ENCODE measurements at places on chromosomes 16 and 17.

- no peak for DNase-seq
Observed at GRCh38 chr17:2057175-2057759, 2.4 kb downstream of the HIC1 start.

DNA sequence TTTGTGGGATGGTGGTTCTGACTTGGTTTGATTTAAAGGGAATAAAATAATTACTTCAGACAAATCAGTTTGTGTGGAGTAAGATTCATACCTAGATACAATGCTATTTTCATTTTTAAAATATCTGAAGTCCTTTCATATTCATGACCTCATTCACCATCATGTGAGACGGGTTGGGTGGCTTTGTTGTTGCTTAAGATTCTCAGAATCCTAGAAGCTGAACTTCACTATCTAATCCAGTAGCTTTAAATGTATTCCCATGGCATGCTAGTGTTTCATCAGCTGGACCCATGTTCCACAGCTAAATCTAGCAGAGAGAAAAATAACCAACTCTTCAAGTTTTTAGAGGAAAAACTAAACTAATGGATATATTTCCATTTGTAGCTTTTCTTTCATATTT, 2.7 kb upstream of the AMFR start:
- no peak for DNase-seq

- DNase-seq = no peak
Observed at GRCh38 chr17:82173351-82174041, 39.1 kb downstream of the CCDC57 start.

GRCh38 chr17:82901356-82901755, 61.5 kb upstream of the ZNF750 start:
- no peak for DNase-seq

DNA sequence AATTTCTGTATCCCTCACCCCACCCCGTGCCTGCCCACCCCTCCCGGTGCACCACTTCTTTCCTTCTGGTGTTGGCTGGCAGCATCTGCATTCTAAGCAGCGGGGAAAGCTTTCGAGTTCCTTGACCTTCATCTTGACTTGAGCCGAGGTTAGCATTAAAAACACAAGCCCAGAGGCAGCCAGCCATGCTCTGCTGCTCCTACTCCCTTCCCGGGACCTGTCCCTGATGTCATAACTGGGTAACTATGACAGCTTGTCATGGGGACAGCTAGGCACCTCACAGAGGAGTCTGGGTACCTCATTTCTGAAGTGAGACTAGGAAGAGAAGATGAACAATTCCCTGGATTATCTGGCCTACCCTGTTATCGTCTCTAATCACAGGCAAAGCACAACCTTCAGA, at the start of gene CFAP97D1:
TSS of gene CFAP97D1 (plus strand) at position 301 of the 400 bp plus-strand sequence. CDS start at position 329, 28 bp downstream.
- DNase-seq = no peak

DNA sequence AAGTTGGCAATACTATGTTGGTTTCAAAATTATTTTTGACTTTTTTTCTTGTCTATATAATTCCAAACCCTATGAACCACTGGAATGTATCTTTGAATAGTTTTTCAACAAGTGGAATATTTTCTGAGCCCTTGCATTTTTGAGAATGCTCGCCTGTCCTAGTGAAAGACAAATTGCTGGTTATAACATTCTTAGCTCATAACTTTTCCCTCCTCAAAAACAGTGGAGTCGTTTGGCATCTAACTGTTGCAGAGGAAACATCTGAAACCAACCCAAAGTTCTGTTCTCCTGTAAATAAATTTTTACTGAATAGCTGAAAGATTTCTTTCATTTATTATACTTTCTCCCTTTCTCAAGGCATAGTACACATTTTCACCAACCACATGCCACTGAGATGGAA, 11.3 kb upstream of the COX10 start:
- no peak for DNase-seq

- peak; percentile 61 for DNase-seq
Observed at GRCh38 chr17:50055426-50056216, at the start of gene ITGA3. Gene ITGA3 (plus strand): TSS chr17:50056110. CDS start chr17:50056440, 330 bp downstream.
